ENCODE measurements at places on chromosomes 4 and X. TPM values are rescaled to one million over a fixed set of nuclear protein-coding genes. Genes with fewer than 3 reads are reported as not detected.

DNA sequence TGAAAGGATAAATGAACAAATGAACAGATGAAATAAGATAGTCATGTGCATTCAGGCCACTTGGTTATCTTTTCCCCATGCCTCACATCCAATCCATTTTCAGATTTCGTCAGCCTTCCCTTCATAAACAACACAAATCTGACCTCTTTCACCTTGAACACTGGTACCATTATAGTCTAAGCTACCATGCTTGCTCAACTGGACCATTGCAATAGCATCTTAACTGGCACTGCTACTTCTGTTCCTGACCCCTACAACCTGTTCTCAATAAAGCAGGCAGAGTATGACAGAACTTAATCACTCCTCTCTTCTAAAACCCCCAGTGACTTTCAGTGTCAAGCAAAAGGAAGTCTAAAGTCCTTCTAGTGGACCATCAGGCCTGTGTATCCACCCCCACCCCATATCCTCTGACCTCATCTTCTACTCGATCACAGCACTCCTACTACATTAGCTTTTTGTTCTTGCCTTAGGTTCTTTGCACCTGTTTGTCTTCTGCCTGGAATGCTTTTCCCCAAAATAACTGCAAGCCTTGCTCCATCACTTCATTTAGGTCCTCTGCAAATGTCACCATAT, 40.7 kb downstream of the LARP7 start:
- H3K27me3 ChIP-seq = no peaks in the 10 kb centered on the region
- no peak overlapping the region for H3K27ac ChIP-seq
- no peaks in the 10 kb centered on the region for H3K36me3 ChIP-seq
- no peak for DNase-seq
- H3K4me1 ChIP-seq = no peaks in the 10 kb centered on the region

The OTC gene
- not detected for total RNA-seq

The NOA1 gene
- 15.6 TPM for total RNA-seq

The PAGE4 gene
- total RNA-seq = not detected

DNA sequence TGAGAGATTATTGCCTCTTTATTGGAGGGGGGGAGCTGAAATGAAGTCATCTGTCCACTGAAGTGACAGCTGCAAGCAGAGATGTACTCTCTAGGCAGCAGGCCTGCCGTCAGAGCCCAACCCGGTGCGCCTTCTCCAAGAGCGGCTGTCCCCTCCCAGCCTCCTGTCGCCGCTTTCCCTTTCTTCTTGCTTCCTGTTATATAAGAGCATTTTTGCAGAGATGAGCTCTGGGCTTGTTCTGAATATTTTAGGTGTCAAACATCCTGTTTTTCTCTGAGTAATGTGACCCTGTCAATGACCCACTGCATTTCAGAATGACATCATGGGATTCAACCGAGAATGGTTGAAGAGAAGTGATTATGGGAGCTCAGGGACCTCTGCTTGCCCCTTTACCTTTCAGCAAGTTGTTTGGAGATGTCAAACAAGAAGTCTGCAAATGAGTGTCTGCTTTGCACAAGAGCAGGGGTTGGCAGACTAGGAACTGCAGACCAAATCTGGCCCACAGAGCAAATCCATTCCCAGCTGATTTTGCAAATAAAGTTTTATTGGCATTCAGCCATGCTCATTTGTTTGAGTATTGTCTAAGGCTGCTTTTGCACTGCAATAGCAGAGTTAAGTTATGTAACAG, 79.9 kb downstream of the SLC9A6 start:
- peaks cover 20% of the 10 kb centered on the region for H3K4me1 ChIP-seq
- no peaks in the 10 kb centered on the region for H3K36me3 ChIP-seq
- H3K4me3 ChIP-seq = no peak overlapping the region
- H3K27ac ChIP-seq = peak overlapping the region; percentile 52

- no peaks in the 10 kb centered on the region for H3K36me3 ChIP-seq
- H3K4me1 ChIP-seq = no peaks in the 10 kb centered on the region
- DNase-seq = no peak
- no peaks in the 10 kb centered on the region for H3K27me3 ChIP-seq
- no peak overlapping the region for H3K27ac ChIP-seq
- no peak overlapping the region for H3K4me3 ChIP-seq
These were observed 676.8 kb downstream of the RAPGEF2 start for GRCh38 chr4:159779716-159780115.

DNA sequence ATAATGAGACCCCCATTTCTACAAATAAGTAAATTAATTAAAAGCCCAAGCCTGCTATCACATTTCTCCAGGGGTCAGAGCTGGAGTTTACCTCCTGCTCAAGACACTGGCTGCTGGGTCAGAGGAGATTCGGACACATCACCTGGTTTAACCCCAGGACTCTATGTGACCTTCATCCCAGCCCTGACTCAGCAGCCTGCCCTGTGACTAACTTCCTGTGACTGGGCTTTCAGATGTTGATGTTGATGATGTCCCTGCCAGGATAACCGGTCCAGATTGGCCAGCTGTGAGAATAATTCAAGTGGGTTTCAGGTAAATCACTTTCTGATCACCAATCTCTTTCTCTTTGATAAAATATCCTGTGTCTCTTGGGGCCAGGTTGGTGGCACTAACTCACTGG, 102.4 kb upstream of the MAML3 start:
- H3K4me1 ChIP-seq = peaks cover 7% of the 10 kb centered on the region
- H3K27ac ChIP-seq = no peak overlapping the region
- no peak overlapping the region for H3K4me3 ChIP-seq
- DNase-seq = peak; percentile 25
- peaks cover 9% of the 10 kb centered on the region for H3K27me3 ChIP-seq

DNA sequence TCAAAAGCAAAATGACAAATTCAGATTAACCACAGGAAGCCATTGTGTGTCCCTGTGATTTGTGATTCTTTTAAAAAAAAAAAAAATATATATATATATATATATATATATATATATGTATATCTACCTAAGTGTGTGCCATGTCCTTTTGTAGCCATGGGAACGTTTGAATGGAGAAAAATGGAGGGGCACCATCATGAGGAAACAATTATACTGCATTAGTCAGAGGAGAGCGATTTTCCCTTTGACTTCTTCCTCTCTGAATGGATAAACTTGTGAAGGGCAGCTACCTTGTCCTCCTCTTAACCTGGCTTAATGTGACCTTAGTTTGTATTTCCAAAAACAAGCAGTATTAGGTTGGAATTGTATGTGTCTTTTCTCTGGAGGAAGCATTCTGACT, 23.3 kb upstream of the CBLL2 start:
- no peaks in the 10 kb centered on the region for H3K36me3 ChIP-seq
- H3K27me3 ChIP-seq = no peaks in the 10 kb centered on the region
- DNase-seq = no peak
- H3K27ac ChIP-seq = no peak overlapping the region

DNA sequence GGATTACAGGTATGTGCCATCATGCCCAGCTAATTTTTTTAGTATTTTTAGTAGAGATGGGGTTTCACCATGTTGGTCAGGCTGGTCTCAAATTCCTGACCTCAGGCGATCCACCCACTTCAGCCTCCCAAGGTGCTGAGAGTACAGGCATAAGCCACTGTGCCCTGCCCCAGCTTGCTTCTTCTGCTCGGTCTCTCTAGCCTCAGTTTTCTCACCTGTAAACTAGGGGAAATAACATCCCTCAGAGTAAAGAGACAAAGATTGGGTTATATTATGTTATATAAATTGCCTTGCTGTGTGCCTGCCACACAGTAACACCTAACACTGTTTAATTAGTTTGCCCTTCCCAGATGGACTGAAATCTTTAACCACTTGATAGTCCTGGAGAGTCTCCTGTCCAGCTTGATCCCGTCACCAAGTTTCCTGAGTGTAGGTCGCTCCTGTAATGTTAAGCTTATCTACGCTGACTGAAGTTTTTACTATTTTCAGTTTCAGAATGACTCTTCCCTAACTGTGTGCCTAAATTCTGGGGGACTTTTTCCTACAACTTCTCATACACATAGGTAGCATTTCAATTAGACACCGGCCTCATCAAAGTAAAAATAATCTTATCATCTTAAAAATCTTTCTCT, 412.7 kb upstream of the TENM3 start:
- H3K27me3 ChIP-seq = no peaks in the 10 kb centered on the region
- H3K36me3 ChIP-seq = no peaks in the 10 kb centered on the region
- no peak for DNase-seq
- H3K27ac ChIP-seq = no peak overlapping the region
- no peak overlapping the region for H3K4me3 ChIP-seq

- H3K27me3 ChIP-seq = no peaks in the 10 kb centered on the region
- H3K4me3 ChIP-seq = no peak overlapping the region
- DNase-seq = no peak
- H3K36me3 ChIP-seq = no peaks in the 10 kb centered on the region
- no peak overlapping the region for H3K27ac ChIP-seq
- H3K4me1 ChIP-seq = peaks cover 9% of the 10 kb centered on the region
These were observed 3.4 kb upstream of the USP53 start for GRCh38 chr4:119209077-119209476.

The EPHA5 gene
- total RNA-seq = not detected

The TASL gene
- 0.75 TPM for total RNA-seq

The MSANTD1 gene
- total RNA-seq = 0.67 TPM

- DNase-seq = no peak
- no peaks in the 10 kb centered on the region for H3K27me3 ChIP-seq
- no peak overlapping the region for H3K4me3 ChIP-seq
- H3K4me1 ChIP-seq = no peaks in the 10 kb centered on the region
- H3K27ac ChIP-seq = no peak overlapping the region
These were observed 78.0 kb downstream of the PRDM5 start for GRCh38 chr4:120844528-120844921.

The FANCB gene
- 1.5 TPM for total RNA-seq

DNA sequence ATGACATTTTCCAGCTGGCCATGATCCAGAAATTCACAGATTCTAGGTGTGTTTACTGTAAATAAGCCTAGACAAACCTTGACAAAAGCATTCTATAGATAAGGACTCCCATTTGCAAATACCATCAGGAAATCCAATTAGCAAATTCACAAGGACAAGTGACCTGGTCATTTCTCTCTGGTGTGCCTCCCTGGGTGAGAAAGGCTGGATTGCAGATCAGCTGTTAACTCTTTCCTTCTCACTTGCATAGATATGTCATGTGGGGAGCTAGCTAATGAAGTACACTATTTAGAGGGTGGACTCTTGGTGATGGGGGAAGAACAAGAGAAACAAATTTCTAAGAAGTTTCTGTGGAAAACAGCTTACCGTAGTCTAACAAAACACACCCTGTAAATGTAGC, 58.9 kb downstream of the MOSPD2 start:
- no peak overlapping the region for H3K4me3 ChIP-seq
- no peaks in the 10 kb centered on the region for H3K36me3 ChIP-seq
- DNase-seq = no peak
- H3K4me1 ChIP-seq = no peaks in the 10 kb centered on the region
- no peak overlapping the region for H3K27ac ChIP-seq
- H3K27me3 ChIP-seq = no peaks in the 10 kb centered on the region

GRCh38 chr4:173990126-173990868, 293.2 kb downstream of the FBXO8 start:
- no peaks in the 10 kb centered on the region for H3K27me3 ChIP-seq
- no peak for DNase-seq

The GPR143 gene
- not detected for total RNA-seq

- H3K27ac ChIP-seq = no peak overlapping the region
- H3K36me3 ChIP-seq = peaks cover 64% of the 10 kb centered on the region
- H3K4me1 ChIP-seq = no peaks in the 10 kb centered on the region
- DNase-seq = no peak
- no peaks in the 10 kb centered on the region for H3K27me3 ChIP-seq
These were observed 49.9 kb upstream of the ADAD1 start for GRCh38 chr4:122328893-122329292.

DNA sequence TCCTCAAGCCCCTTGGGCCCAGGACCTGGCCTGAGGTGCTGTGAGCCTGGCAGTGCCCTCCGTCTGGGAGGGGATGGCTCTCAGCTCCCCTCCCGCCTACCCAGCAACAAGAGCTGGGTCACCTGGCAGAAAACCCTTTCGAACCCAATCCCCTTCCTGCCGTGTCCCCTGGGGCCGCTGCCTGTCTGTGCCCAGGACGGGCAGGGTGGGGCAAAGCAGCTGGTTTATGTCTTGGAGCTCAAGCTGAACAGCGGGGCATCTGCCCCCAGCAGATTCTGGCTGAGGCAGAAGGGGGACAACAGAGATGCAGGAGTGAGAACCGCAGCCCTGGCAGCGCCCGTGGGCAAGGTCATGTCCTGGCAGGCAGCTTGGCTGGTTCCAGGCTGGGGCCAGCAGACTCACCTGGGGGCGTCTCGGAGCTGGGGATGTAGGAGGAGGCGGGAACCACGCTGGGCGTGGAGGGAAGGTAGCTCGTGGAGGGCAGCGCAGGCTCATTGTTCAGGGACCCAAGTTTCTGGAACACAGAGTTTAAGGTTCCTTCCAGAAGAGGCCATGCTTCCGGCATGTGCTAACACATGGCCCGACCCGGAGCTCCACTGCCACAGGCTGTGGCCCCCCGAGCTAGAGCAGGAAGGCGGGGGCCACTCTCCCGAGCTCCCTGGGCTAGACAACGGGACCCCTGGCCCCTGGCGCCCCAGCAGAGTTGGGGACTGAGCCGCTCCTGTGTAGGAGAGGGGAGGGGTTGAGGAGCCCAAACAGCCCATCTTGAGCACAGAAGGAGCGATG, 24.2 kb downstream of the NELFA start:
- H3K36me3 ChIP-seq = peaks cover 90% of the 10 kb centered on the region
- no peak overlapping the region for H3K4me3 ChIP-seq
- H3K27ac ChIP-seq = no peak overlapping the region

The BST1 gene
- 1.2 TPM for total RNA-seq

DNA sequence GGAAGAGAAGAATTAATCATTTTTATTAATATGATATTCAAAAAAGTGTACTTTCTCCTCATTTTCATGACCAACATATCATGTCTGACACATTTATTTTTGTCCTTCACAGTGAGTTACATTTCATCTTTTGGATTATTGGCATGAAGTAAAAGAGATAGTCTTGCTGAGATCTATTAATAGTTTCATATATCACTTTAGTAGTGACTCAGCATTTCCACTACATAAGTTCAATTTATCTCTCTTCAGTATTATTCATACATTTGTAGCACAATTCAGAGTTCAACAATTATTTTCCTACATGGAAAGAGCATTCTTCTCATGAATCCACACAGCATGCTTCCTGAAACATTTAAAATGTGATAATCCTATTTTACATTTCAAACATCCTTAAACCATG, 1461.1 kb downstream of the TECRL start:
- H3K4me3 ChIP-seq = no peak overlapping the region
- no peaks in the 10 kb centered on the region for H3K36me3 ChIP-seq
- no peak overlapping the region for H3K27ac ChIP-seq
- no peak for DNase-seq
- no peaks in the 10 kb centered on the region for H3K4me1 ChIP-seq
- no peaks in the 10 kb centered on the region for H3K27me3 ChIP-seq

DNA sequence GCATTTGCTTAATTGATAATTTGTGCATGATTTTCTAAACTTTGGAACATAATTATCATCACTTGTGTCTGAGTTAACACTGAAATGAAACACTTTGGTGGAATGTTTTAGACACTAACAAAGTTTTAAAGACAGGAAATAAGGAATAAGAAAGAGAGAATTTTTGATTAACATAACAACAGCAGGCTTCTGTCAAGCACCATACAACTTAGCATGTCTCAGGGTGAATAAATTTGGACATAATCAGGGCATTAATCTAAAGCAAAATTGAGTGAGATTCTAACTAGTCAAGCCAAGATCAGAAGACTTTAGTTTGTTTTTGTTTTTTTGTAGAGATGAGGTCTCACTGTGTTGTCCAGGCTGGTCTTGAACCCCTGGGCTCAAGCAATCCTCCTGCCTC, 28.1 kb upstream of the DUSP21 start:
- H3K27me3 ChIP-seq = no peaks in the 10 kb centered on the region
- DNase-seq = no peak
- H3K4me1 ChIP-seq = no peaks in the 10 kb centered on the region
- no peaks in the 10 kb centered on the region for H3K36me3 ChIP-seq
- no peak overlapping the region for H3K4me3 ChIP-seq
- H3K27ac ChIP-seq = no peak overlapping the region

The SPANXN2 gene
- total RNA-seq = not detected

The NOCT gene
- total RNA-seq = 13.7 TPM

Measured in CD4-positive, alpha-beta T cell (primary cell).